ENCODE measurements at places on chromosomes 2 and 18.

- no peak for DNase-seq
Observed at GRCh38 chr2:63668466-63668865, 79.7 kb downstream of the MDH1 start.

DNA sequence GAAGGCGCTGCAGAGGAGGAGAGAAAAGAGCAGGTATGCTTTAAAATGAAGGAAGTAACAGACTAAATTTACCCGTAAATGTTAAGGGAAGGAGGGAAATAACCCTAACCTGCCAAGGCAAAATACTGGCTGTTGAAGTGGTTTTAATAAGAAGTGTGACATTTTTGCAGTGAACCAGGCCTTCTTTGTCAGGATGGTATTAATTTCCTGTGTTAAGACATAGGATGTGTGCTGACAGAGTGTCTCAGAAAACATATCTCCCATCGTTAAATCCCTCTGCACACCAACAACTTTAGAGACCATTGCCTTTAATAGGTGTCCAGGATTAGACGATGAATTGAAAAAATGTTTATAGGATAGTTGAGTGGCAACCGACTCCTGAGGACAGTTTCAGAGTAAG is 9.9 kb downstream of the TTC39C start:
- DNase-seq = no peak

DNA sequence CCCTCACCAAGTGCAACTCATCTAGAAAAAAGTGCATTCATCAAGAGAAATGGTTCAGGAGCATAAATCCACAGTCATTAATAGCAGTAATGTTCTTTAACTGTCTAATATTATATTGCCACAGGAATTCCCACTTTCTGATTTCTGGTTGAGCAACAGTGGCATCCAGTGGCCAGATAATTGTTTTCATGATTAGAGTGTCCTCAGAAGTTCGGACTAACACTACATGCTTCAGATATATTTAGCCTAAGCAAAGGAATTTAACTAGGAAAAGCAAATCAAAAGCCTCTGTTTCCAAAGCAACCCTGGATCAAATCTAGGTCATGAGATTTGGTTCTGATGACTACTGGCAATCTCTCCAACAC is 9.8 kb upstream of the ERBB4 start:
- DNase-seq = no peak

DNA sequence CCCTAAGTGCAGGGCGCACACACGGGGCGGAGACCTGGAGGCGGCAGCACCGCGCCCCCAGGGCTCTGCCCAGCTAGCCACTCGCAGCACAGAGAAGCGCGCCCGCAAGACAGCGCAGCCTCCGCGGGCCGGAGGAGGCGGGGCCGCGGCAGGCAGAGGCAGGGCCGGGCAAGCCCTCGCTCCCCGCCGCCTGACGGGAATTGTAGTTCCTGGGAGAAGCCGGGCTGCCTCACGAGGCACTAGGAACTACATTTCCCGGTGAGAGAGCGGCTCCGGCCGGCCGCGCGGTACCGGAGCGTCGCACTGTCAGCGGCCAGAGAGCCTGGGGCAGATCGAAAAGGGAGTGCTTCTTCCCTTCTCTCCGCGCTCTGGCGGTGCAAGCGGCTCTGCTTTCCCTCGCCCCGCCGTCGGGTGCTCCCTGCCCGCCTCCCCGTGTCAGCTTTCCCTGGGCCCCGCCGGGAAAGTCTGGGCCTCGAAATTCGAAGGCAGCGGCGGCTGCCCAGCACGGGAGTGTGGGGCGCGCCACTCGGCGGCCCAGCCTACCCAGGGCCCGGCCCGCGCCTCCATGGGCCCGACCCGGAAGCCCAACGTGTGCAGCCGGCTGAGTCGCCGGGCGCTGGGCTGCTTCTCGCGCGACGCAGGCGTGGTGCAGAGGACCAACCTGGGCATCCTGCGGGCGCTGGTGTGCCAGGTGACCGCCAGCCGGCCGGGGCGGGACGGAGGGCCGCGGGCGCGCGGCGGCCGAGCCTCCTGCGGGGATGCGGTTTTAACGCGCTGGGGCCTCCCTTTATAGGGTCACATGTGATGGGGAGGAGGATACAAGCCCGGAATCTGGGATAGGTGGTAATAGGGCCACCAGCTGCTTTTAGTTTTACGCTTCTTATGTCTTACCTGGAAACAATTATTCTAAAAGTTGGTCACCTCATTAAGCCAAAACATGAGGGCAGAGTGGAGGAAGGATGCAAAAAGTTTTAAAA is at the start of gene DCAF17:
Gene DCAF17 (plus strand): TSS at position 214 of the 977 bp plus-strand sequence. CDS start 352 bp downstream, at position 566.
- peak; percentile 94 for DNase-seq

DNA sequence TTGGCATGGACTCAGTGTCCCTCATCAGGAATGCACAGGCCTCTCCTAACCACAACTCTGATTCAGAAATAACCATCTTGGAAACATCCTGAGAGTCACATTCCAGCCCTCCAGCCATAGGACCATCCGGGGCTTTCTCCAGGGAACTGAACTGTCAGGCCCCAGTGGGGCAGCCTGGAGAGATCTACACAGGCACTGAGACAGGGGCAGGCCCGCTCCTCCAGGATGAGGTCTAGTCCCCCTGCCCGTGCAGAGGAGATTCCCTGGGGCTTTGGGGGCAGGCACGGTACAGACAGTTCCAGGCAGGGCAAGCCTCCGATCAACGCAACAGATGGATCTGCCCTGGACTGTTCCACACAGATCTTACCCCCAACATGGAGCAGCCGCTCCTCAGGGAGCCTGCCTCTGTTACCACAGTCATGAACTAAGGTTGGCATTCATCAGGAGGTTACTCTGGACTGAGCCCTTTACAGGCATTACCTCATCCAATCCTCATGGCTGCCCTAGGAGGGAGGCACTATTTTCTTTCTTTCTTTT is 12.0 kb downstream of the KCNK3 start:
- no peak for DNase-seq

- no peak for DNase-seq
Observed at GRCh38 chr2:151111599-151112278, 149.9 kb downstream of the RBM43 start.

DNA sequence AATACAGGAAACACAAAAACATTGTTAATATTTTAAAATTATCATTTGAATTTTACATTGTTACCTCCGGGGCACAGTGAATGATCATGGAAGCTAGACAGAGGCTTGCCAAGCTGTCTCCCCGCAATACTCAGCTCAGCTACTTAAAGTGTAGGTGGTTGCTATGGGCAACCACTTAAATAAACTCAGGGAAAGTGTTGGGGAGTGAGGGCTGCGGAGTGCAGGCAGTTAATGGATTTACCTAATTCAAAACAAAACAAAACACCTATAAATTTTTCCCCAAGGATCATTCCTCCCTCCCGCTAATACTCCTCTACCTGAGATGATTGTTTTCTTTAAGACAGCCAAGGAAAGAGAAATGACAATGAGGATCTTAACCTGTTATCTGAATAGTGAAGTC is 349.5 kb downstream of the TGIF1 start:
- DNase-seq = no peak

GRCh38 chr2:150639383-150639782 is 151.9 kb upstream of the RND3 start:
- no peak for DNase-seq

DNA sequence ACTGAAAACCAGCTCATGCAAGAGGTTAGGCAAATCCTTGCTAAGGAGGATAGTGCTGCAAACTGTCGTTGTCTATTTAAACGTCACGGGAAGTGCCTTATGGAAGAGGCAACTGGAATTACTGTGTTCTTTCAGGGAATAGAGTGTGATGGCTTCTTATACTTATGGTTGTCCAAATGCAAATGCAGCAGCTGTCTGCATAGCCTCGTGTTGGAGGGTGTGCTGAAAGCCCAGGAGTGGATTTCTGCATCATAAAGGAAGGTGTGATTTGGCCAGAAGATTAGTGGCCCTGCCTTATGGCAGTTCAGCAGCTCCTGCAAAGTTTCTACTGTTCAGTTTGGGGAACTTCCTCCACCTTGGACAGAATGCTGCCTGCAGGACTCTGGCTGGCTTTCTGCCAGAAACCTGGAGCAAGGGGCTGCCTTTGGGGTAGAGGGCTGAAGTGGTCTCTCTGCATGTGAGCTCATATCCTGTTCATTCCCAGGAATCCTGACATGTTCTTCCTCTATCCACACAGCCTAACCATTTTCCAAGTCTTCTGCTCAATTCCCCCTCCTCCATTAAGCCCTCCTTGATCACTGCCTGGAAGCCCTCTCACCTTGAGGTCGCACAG is 321.2 kb upstream of the CXCR4 start:
- DNase-seq = no peak

DNA sequence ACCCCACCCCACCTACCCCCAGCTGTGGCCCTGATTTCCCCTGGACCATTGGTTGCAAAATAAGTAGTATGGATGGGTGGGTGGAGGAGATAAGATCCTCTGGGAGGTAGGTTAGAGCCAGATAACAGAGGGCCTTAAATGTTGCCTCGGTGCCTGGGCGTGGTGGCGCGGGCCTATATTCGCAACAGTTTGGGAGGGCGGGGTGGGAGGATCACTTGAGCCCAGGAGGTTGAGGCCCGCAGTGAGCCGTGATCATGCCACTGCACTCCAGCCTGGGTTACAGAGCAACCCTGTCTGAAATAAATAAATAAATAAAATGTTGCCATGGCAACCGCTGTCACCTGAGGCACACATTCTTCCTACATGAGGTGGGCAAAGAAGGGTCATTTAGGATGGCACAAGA is 103.3 kb upstream of the GATA6 start:
- DNase-seq = no peak

DNA sequence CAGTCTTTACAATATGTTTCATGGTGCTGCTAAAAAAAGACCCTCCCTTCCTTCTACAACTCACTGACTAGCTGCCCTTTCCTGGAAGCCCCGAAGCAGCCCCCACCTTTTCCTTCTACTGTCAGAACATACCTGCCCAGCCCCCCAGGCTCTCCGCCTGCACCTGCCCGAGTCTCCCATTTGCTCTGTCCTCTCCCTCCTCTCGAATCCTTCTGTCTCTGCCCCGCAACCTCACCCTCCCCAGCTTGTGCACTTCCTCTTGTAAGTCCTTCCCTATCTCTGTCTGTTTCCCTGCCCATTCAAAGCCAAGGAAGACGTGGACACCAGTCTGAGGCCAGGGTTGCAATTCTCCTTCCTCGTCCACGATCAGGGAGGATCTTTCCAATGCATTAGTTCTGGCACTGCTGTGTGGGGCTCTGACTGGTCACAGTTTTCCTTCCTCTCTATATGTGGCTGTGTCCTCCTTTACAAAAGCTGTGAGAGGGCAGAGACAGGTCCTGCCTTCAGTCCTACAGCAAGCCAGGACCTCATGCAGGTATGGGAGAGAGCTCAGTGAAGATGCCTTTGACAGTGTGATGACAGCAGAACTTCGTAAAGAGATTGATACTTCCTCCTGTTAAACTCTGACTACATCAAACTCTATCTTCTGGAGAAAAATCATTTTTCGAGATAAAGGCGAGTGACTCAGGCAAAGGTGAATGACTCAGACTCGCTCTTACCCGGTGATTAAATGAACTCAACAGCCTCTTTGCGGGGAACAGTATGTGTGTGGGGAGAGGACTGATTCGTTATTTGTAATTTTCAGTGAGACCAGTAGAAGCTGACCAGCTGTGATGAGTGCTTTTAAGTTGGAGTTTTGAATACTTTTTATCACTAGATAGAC is 14.2 kb downstream of the TNFRSF11A start:
- DNase-seq = no peak

DNA sequence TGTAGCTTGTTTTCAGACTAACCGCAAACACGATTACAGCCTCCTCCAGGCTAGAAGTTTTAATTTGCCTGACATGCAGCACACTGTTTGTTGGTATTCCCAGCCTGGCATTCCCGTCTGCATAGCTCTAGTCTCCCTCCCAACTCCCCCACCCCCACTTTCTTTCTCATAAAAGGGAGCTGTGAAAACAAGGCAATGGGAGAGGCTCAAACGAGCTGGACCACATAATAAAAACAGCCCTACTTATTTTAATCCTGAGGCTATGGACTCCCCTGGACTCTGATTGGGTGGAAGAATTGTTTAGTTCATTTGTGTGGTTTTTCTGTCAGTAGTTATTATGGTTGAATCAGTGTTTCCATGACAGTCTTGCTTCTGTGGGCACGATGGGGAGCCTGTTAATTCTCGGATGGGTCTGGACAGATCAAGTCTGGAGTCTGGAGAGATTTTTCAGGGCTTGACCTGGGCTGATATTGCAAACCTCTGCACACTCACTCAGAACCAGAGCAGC is 1.2 kb downstream of the STON1 start:
- no peak for DNase-seq

- no peak for DNase-seq
Observed at GRCh38 chr18:68847219-68847837, 49.4 kb downstream of the CCDC102B start.

DNA sequence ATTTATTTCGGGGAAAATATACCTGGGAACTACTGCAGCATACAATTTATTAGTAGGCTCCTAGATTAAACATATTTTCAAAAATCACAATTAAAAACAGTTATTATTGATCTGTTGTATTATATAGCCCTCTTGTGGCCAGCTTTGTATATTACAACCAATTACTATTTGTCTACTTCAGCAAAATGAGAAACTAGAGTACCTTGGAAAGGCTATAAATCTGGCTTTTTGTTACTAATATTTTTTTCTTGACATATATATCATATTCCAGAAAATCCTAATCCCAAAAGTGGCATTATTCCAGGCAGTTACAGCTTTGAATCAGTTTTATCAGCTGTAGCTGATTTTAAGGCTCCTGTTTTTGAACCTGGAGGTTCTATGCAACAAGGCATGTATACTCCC is 101.2 kb downstream of the UBR3 start:
- no peak for DNase-seq

DNA sequence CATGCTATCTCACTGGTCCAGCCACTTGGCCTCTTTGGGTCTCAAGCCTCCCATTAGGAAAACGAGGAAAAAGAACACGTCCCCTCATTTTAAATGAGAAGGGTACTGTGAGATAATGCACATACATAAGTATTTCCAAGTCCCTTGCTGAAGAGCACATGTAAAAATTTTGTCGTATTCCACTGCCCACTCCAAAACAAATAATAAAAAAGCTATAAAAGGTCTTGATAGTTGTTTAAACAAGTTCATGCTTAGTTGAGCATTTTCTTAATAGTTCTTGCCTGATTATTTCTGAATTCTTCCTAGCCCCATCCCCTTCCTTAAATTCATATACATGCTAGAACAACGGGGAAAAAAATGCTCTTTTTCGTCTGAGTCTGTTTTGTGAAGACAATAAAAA is 110.2 kb upstream of the RNU4ATAC start:
- no peak for DNase-seq

GRCh38 chr2:2614452-2614851 is 283.4 kb upstream of the MYT1L start:
- DNase-seq = no peak

GRCh38 chr2:10478916-10479315 is 30.8 kb upstream of the ODC1 start:
- DNase-seq = no peak

DNA sequence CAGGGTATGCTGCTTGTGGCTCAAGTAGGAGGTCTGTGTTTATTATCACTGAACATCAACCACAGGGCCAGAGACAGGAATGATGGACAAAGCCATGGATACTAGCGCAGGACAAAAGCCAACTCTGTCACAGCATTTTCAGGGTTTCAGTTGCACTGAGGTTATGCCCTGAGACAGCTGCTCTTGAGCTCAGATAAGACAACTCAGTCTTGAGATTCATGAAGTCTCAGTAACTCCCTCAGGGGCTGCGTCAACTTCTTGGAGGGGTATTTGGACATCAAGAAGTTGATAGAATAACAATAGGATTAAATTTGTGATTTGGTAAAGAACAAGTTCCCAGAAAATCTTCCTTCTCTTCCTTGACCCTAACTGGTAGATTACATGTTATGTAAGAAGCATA is 287.0 kb upstream of the SLC14A2 start:
- no peak for DNase-seq

- peak; percentile 55 for DNase-seq
Observed at GRCh38 chr2:240560084-240560479, at the start of gene DUSP28. Gene DUSP28, plus strand, starts transcription at chr2:240560357. Its CDS starts 328 bp downstream, at chr2:240560685.

- no peak for DNase-seq
Observed at GRCh38 chr18:20960735-20961134, 150.9 kb downstream of the ROCK1 start.

- DNase-seq = no peak
Observed at GRCh38 chr2:30820381-30821055, 13.3 kb upstream of the CAPN13 start.

All from GM12878 (cell line).